ENCODE measurements at places on chromosomes 3 and 15.

GRCh38 chr3:195257454-195258448, 13.2 kb downstream of the XXYLT1 start:
- DNase-seq: peak; percentile 23
- H3K27ac ChIP-seq: no peak overlapping the region

DNA sequence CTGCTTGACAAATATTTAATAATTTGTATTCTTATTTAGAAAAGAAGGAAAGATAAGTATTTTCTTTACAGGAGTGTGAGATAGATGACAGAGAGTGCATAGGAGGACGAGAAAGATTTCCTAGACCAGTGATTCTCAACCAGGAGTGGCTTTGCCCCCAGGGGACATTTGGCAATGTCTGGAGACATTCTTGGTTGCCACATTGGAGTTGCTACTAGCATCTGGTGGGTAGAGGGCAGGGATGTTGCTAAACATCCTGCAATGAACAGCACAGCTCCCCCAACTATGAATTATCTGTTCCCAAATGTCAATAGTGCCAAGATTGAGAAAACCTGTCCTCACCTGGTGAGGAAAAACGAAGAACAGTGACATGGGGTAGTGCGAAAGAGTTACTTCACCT, 30.8 kb upstream of the MINAR1 start:
- no peak overlapping the region for H3K4me3 ChIP-seq
- H3K27ac ChIP-seq: no peak overlapping the region
- no peaks in the 10 kb centered on the region for H3K27me3 ChIP-seq
- no peaks in the 10 kb centered on the region for H3K4me1 ChIP-seq
- no peaks in the 10 kb centered on the region for H3K36me3 ChIP-seq
- no peak for DNase-seq

- H3K36me3 ChIP-seq: no peaks in the 10 kb centered on the region
- no peak overlapping the region for H3K4me3 ChIP-seq
- no peak for DNase-seq
- no peaks in the 10 kb centered on the region for H3K27me3 ChIP-seq
- H3K27ac ChIP-seq: no peak overlapping the region
Measured at GRCh38 chr15:92796161-92796611, 103.9 kb upstream of the CHD2 start.

DNA sequence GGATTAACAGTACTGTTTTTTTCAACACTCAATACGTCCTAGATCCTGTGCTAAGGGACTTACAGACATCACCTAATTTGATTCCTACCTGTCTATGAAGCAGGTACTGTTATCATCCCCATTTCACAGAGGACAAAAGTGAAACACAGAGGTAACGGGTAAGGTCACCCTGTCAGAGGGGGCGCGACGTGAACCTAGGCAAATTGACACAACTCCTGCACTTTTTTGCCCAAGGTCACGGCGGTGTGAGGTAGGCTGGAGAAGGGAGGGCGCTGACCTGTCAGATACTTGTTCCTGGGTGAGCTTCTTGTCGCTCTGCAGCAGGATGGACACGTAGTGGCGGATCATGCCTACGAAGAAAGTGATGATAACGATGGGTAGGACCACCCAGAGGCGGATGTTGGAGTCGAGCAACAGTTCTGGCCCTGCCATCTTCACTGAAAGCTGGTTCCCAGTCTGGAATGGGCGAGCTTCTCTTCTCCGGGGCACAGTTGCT, 363 bp downstream of the EMC3 start:
- H3K27ac ChIP-seq: peak overlapping the region; percentile 35
- DNase-seq: no peak
- H3K27me3 ChIP-seq: no peaks in the 10 kb centered on the region
- H3K4me3 ChIP-seq: peak overlapping the region; percentile 97

DNA sequence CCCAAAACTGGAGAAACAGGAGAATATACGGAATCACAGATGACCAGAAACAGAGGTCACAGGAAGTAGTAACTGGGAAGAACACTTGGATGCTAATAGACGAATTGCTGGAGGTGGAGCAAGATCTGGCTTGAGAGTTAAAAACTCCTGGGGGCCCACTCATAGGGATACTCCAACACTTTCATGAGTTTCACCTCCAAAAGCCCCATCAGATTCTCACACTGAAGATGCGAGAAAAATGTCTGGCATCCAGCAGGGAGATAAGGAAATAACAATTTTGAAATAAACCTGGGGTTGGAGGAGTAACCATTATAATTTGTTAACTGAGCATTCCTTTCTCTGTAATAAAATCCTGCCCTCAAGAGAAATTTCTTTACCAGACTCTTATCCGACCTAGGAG, 154.0 kb downstream of the ANXA2 start:
- no peaks in the 10 kb centered on the region for H3K27me3 ChIP-seq
- DNase-seq: no peak
- no peak overlapping the region for H3K27ac ChIP-seq
- H3K4me1 ChIP-seq: no peaks in the 10 kb centered on the region
- H3K4me3 ChIP-seq: no peak overlapping the region

DNA sequence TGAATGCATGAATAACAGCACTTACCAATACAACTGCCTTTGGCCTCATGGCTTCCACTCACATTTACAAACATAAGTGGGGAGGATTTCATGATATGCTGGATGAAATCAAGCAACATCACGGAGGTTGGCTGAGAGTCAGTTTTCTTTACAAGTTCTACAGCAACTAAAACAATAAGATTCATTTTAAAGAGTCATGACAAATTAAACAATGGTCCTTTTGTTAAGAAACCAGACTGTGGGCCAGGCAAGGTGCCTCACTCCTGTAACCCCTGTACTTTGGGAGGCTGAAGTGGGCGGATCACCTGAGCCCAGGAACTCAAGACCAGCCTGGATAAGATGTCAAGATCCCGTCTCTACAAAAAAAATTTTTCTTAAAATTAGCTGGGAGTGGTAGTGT, 12.4 kb downstream of the ATR start:
- H3K27ac ChIP-seq: no peak overlapping the region
- H3K4me1 ChIP-seq: no peaks in the 10 kb centered on the region
- no peak for DNase-seq
- no peaks in the 10 kb centered on the region for H3K27me3 ChIP-seq

GRCh38 chr15:67831363-67831762, 6.1 kb downstream of the SKOR1 start:
- no peak overlapping the region for H3K4me3 ChIP-seq
- peaks cover 30% of the 10 kb centered on the region for H3K4me1 ChIP-seq
- H3K27ac ChIP-seq: no peak overlapping the region
- no peaks in the 10 kb centered on the region for H3K36me3 ChIP-seq
- peaks cover 19% of the 10 kb centered on the region for H3K27me3 ChIP-seq

- DNase-seq: no peak
- no peak overlapping the region for H3K4me3 ChIP-seq
- H3K27ac ChIP-seq: no peak overlapping the region
Measured at GRCh38 chr3:157423337-157423736, 13.3 kb upstream of the PTX3 start.

- H3K4me3 ChIP-seq: no peak overlapping the region
- DNase-seq: no peak
- H3K4me1 ChIP-seq: no peaks in the 10 kb centered on the region
- H3K27me3 ChIP-seq: no peaks in the 10 kb centered on the region
Measured at GRCh38 chr3:126954141-126954842, 28.6 kb upstream of the PLXNA1 start.

DNA sequence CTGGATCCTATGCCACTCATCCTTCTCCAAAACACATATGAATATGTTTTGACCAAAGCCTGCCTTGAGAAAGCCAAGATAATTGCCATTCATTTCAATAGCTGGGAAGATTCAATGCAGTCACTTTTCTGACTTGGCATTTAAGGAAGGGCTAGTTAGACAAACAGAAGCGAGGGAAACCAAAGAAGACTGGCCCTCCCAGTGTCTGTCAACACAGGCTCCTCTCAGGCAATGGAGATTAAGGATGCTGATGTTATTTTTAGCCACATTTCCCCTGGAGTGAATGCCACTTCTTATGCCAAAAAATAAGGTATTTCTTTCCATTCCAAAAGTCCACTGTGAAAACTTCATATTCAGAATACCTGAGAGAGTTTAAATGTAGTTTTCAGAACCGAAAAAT, 101.7 kb downstream of the P3H2 start:
- H3K27me3 ChIP-seq: no peaks in the 10 kb centered on the region
- no peak for DNase-seq
- H3K36me3 ChIP-seq: no peaks in the 10 kb centered on the region
- H3K4me3 ChIP-seq: no peak overlapping the region

GRCh38 chr3:133742351-133743091, 3.7 kb upstream of the TF start:
- H3K27me3 ChIP-seq: no peaks in the 10 kb centered on the region
- peaks cover 13% of the 10 kb centered on the region for H3K4me1 ChIP-seq
- peak overlapping the region; percentile 19 for H3K4me3 ChIP-seq
- H3K27ac ChIP-seq: peak overlapping the region; percentile 77
- no peak for DNase-seq

GRCh38 chr3:189260556-189261493, 89.1 kb downstream of the TPRG1 start:
- DNase-seq: no peak
- H3K27me3 ChIP-seq: no peaks in the 10 kb centered on the region
- no peak overlapping the region for H3K4me3 ChIP-seq
- H3K4me1 ChIP-seq: no peaks in the 10 kb centered on the region

DNA sequence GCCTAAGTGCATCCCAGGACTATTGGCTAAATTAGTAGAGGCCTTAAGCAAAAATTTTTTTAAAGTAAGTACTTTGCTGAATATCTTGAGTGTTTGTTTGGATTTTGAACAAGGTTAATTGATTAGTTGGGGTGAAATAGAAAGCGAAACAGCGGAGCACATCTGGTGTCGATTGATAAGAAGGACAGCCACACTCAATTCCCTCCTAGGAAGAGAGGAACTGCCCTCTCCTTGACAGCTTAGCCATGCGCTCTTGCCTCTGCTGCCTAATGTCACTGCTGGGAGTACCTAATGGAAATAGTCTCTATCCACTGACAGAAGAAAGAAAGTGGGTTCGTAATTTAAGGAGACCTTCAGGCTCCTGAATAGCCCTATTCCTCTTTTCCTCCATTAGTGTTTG, 943.6 kb downstream of the DIPK2A start:
- DNase-seq: no peak
- H3K4me1 ChIP-seq: no peaks in the 10 kb centered on the region
- no peak overlapping the region for H3K4me3 ChIP-seq
- H3K27ac ChIP-seq: no peak overlapping the region
- H3K27me3 ChIP-seq: no peaks in the 10 kb centered on the region

DNA sequence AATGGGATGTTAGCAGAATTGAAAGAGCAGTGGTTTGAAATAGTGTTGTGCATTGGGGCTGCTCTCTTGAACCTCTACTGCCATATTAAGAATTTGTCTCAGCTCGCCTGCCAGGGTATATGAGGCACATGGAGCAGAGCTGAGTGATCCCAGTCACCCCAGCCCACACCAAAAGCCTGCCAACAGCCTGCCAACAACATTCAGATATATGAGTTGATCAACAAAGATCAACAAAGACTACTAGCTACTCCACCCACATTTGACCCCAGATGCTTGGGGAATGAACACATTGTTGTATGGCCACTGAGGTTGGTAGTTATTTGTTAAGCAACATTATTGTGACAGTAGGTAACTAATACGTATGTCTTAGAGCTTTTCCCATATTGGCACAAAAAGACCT, 570.9 kb upstream of the IL12A start:
- H3K36me3 ChIP-seq: no peaks in the 10 kb centered on the region
- no peaks in the 10 kb centered on the region for H3K27me3 ChIP-seq
- no peaks in the 10 kb centered on the region for H3K4me1 ChIP-seq
- H3K27ac ChIP-seq: no peak overlapping the region

GRCh38 chr3:124885466-124886167, 1.5 kb downstream of the ITGB5 start:
- peak overlapping the region; percentile 87 for H3K4me3 ChIP-seq
- peak overlapping the region; percentile 96 for H3K27ac ChIP-seq
- DNase-seq: no peak
- no peaks in the 10 kb centered on the region for H3K36me3 ChIP-seq
- peaks cover 10% of the 10 kb centered on the region for H3K4me1 ChIP-seq
